Left cardiac atrium (tissue), 4 donors: ENCODE measurements at places on chromosomes 1 and 21. TPM values are rescaled to one million over a fixed set of nuclear protein-coding genes. Genes with fewer than 3 reads are reported as not detected.
A peak's percentile ranks its signal among the peaks of the same experiment; 100 is the strongest.

Gene PDE9A
- 3.0 TPM for total RNA-seq

DNA sequence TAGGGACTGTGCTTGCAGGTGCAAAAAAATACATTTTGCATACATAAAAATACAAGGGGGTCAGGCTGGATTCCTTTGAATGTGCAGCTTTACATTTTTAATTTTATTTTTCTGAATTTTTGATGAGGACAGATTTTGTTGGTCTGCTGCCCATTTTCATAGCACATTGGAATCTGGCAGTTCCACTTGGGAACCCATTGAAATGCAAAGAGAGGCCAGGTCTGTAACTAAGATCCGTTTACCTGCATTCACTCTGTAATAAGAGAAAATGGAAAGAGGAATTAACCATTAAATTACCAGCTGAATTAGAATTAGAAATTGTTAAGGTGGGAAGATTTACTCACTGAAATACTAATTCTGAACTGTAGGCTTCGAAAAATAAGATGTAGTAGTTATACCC, 221.6 kb downstream of the DAB1 start:
- no peak for DNase-seq

Gene CD84
- total RNA-seq, result 7.7 TPM

DNA sequence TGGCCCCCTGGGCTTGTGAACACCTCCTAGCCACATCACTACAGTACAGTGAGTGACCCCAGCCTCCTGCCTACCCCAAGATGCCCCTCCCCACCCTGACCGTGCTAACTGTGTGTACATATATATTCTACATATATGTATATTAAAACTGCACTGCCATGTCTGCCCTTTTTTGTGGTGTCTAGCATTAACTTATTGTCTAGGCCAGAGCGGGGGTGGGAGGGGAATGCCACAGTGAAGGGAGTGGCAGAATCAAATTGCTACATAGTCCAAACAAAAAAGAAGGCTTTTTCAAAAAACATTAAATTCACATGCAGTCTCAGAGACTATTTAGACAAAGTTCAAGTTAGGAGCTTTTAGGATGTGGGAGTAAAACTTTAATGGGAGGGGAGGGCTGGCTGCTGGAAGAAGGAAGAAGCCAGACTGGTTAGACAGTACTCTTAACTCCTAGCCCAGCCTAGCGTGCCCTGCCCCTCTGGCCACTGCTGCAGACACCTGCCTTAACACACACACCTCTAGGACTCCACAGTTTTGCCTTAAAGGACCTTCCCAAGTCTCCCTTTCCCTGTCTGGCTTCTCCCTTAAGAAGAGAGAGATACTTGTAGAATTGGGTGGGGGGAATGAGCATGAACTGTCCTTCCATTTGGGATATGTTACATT, 9.4 kb downstream of the PEA15 start:
- no peak for DNase-seq

GRCh38 chr1:206495493-206496046, 11.8 kb upstream of the RASSF5 start:
- DNase-seq, result no peak

- DNase-seq, result no peak
These were observed 6.2 kb downstream of the E2F2 start for GRCh38 chr1:23524716-23525401.

GRCh38 chr1:156706657-156707416, 1.5 kb upstream of the CRABP2 start:
- peak; percentile 71 for DNase-seq

DNA sequence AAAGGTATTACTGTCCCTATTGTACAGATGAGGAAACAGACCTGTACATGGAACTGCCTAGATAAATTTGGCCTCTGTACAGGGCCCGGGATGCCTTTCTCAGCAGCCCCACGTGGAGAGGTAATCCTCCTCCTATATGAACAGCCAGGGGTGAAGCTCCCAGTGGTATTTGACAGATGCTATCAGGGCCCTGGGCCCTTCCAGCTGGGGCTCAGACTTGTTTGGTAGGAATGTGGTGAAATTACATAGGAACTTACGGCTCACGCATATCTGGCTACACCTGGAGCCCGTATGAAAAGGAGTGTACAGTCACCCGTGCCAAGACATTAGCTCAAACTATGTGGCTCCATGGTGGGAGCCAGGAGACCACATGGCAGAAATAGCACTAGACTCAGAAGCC, 24.8 kb upstream of the TCEA3 start:
- DNase-seq, result no peak

Gene PRAMEF17
- total RNA-seq, result not detected

- no peak for DNase-seq
These were observed 189.0 kb downstream of the CENPF start for GRCh38 chr1:214791961-214792360.

DNA sequence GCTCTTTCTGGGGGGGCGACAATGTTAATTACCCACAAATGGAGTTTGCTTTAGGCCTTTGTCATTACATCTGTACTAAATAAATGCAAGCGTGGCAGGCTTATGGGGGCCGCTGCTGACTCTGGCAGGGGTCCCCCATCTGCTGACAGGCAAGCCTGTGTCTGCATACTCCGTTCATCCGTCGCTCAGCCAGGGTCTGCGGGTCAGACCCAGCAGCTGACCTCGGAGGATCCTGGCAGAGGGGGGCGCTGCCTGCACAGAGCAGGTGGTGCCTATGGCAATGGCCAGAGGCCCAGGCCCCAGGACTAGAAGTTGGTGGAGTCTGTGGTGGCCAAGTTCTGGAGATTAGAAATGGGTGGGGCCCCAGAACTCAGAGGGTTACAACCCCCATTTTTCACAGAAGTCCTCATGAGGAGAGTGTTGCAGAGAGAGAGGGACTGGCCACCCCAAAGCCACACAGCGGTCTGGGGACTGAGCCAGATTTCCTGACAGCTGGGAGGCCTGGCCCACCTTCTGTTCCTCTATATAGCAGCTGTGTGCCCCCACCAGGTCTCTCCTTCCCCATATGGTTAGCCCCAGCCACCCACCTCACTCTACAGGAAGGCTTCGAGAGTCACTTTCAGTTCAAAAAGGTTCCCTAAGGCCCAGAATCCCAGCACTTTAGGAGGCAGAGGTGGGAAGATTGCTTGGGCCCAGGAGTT, 31.0 kb downstream of the TTC39A start:
- no peak for DNase-seq

Gene AMPD2
- total RNA-seq, result 13.1 TPM

DNA sequence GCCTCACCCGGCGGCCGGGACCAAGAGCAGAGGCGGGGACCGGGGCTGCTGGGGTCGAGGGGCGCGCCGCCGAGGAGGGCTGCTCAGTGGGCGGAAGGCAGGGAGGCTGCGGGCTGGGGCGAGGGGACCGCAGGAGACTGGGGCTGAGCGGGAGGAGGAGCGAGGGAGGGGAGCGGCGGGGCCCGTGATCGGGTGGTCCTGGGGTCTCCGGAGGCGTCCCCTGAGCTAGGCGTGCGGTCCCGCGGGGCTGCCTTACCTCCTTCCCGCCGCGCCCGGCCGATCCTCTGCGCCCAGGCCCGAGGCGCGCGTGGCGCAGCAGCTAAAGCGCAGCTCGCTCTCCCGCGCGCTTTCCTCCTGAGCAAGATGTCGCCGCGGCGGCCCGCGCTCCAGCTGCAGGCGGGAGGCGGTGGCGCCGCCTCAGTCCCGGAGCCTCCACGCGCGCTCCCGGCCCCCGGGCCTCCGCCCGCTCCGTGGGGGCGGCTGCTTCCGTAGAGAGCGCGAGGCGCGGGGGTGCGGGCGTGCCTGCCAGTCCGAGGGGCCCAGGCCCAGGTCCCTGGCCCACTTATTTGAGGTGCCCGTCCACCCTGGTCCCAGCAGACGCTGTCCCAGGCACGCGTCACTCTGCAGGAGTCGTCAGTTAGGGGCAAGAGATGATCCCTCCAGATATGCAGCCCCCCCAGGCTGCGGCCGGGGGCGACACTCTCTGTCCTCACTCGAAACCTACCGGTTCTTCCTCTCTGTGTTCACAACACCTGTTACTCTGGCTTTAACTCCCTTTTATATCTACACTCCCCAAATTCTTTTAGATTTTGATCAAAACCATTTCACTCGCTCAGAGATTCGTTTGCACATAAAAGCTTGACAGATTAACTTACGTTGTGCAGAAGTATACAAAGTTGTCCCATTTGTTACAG, at the start of gene CCSAP:
TSS of gene CCSAP (minus strand) at position 392 of the 914 bp plus-strand sequence. CDS start 582 bp downstream, outside the sequence.
- peak; percentile 63 for DNase-seq
